Glutamatergic neuron (in vitro differentiated cells): ENCODE measurements at places on chromosomes 16 and 17.
A peak's percentile ranks its signal among the peaks of the same experiment; 100 is the strongest.

- peak; percentile 88 for DNase-seq
Observed at GRCh38 chr17:38663125-38663751, 11.5 kb downstream of the EPOP start.

DNA sequence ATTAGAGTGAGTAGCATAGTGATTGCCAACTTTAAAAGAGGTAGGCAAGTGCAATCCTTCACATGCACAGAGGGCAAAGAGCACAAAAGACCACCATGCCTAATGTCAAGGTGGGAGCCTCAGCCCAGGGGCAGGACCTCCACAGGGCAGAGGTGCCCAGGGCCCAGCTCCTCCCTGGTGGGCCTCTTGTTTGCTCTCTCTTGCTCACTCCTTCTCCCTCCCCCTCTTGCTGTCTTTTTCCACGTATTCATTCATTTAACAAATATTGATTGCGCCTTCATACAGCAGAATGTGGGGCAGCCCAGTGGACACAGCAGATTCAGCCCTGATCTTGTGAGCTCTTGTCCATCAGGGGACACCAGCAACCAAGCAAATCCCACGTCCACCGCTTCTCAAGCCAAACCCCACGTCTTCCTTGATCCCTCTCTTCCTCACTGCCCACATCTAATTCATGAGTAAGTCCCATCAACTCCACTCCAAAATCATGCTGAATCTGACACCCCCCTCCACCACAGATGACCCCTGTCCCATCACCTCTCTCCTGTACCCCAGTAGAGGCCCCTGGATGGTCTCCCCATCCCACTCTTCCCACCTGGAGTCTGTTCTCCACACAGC is 44.1 kb upstream of the RPL38 start:
- no peak for DNase-seq

DNA sequence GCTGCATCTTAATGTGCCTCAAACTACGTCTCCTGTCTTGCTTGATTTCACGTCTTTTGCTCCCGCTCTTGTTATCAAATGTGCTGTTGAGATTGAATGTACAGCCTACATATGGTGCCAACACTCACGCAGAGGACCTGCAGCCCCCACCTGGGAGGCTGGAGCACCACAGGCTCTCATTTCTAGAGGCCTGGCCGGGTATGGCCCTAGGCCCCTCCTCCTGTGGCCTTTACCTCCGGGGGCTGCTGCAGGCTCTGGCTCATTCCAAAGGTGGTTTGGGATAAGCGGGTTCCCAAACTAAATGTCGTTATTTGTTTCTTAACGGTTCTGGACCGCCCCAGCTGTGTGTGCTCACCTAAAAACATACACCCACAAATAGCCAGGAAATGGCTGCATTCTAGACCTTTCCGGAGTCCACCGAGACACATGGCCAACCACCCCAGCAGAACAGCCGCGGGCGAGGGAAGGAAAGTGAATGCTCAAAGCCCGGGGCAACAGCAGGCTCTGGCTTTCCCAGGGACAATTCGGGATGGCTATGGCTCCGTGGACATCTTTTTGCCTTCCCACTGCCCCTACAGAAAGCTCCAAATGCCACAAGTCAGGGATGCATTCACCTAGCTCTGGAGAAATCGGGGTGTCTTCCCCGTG is 105.9 kb downstream of the ENGASE start:
- DNase-seq = no peak

DNA sequence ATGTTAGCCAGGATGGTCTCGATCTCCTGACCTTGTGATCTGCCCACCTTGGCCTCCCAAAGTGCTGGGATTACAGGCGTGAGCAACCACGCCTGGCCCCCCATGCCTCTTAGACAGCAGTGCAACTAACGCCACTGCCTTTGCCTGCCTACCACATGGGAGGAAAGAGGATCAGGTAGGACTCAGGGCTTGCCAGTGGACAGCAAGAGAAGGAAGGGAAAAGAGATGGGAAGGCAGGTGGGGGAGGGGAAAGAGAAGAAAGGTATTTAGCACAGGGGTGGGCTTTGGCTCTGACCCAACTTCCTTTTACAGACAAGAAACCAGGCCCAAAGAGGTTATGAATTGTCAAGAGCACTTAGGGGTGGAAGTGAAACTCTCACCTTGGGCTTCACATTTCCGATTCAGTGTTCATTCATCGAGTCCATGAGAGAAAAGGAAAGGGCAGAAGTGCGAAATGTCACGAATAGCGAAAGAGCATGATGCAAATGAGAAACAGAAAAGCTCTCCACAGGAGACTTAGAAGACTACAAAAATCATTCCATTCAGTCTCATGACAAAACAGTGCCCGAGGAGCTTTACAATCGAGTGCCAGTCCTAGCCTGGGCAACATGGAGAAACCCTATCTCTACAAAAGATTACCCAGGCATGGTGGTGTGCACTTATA is 36.4 kb downstream of the CDK5R1 start:
- DNase-seq = no peak

DNA sequence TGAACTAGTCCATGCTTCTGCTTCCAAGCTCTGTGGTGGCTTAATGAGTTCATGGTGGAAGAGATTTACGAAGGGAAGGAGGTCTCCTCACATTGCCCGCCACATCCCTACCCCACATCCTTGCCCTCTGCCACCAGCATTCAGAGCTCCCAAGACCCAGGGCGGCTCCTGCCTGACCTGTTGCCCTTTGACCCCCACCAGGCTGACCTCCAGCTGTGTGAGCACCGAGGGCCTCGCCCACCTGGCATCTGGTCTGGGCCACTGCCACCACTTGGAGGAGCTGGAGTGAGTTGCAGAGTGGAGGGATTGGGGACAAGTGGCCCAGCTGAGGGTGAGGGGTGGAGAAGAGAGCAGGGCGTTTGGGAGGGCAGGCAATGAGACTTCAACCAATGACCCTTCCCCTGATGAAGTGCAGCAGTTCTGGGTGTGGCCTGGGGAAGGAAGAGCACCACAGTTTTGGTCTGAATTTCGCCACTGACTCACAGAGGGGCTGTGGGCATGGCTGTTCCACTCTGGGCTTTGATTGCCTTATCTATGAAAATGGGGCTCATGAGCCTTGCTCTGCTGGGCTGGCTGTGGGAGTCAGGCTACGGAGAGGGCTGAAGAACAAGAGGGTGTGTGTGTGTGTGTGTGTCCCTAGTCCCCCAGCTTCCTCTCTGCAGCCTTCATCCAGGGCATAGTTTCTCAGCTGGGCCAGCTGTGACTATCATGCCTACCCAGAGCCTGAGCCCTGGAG is 22.6 kb upstream of the CPNE2 start:
- DNase-seq = no peak

- no peak for DNase-seq
Observed at GRCh38 chr17:11515901-11516300, 82.4 kb upstream of the DNAH9 start.

DNA sequence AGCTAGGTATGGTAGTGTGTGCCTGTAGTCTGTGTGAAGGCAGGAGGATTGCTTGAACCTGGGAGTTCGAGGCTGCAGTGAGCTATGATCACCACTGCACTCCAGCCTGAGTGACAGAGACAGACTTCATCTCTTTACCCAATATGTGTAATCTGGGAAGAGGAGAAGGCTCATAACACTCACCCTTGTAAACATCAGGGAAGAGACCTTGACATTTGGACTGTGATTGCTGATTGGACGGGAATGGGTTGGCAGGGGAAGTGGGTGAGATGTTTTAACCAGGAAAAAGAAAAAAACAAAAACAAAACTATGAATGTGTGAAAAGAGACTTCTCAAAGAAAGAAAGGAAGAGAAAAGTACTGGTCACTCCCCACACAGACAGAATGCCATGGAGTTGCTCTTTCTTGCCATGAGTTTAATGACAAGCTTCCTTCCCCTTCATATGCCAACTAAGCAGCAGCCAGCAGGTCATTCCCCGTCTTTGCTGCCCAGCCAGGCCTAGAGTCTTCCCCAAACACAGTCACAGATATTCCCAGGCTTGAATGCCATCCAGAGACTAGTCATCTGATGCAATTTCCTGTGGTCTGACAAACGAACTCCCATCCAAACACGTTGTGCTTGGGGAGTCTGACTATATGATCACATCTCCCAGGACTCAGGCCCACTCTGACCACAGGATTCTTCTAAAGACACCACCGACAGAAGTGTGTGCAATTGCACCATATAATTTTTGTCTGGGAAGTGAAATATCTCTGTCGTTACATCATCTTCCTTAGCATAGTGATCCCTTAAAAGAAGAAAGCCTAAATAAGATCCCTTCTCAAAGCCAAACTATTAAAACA is 3.6 kb upstream of the XAF1 start:
- no peak for DNase-seq

- no peak for DNase-seq
Observed at GRCh38 chr16:72480911-72481310, 309.0 kb upstream of the PMFBP1 start.

DNA sequence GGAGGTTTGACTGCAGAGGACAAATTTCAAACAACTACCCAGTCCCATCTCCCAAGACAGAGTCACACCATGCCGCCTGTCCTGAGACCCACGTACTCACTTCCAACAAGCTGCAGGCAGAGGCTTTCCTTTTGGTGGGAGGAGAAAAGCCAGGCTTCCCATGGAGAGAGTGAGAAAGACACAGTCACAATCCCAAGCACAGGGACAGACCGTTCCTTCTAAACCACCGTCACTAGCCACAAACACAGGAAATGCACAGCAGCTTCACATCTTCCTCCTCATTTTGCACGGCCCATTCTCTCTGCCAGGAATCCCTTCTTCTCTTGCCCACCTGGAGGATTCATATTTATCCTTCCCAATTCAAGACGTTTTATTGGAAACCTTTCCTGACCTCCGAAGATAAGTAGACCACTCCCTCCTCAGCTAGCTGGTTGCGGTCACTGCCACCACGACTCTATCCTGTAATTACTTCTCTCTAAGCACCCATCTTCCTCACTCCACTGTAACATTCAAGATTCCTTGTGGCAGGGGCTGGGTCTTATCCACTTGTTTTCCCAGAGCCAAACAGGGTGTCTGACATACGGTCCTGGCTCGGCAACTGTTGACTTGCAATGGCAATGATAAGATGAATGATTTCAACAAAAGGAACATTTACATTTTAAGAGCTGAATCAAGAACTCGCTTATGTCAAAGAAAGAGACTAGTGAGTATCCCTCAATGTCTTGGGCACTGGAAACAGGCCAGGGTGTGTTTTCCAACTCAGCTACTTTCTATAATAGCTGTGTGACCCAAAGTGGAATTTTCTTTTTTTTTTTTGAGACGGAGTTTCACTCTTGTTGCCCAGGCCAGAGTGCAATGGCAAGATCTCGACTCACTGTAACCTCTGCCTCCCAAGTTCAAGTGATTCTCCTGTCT is 87.6 kb downstream of the XYLT1 start:
- DNase-seq = no peak

DNA sequence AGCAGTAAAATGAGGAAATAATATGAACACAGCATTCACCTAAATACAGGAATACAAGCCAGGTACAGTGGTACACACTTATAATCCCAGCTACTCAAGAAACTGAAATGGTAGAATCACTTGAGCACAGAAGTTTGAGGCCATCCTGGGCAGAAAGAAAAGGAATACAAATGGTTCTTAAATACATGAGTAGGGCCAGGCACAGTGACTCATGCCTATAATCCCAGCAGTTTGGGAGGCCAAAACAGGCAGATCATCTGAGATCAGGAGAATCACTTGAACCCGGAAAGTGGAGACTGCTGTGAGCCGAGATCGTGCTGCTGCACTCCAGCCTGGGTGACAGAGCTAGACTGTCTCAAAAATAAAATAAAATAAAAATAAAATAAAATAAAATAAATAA is 23.0 kb upstream of the SMG8 start:
- DNase-seq = no peak

DNA sequence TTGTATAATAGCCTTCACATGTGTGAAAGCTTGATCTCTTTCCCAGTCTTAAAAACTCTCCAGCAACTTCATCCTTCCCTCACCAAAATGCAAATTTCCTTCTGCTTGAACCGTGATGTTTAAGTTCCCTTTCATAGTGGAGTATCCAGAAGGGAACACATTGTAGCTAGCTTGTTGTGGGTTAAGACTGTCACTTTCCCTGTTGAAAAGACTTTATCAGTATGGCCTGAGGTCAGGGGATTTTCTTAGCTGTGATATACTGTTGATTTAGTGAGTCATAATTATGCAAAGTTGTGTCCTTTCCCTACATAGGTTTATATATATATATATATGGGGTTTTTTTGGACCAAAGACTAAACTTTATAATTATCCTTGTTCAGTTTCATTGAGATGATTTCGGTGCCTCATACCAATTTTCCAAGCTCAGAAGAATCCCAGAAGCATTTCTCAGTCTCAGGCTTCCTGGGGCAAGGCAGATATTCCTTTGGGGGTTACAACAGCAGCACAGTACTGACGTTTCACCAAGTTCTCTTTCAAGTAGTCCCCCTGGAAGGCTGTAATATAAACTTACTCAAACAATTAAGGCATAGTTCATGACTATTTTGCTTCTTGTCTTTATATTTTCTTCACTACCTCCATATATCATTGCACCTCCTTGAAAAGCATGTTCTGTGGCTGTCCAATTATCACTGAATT is 35.7 kb downstream of the ESRP2 start:
- DNase-seq = no peak
